ENCODE measurements at places on chromosomes 3 and 15.

DNA sequence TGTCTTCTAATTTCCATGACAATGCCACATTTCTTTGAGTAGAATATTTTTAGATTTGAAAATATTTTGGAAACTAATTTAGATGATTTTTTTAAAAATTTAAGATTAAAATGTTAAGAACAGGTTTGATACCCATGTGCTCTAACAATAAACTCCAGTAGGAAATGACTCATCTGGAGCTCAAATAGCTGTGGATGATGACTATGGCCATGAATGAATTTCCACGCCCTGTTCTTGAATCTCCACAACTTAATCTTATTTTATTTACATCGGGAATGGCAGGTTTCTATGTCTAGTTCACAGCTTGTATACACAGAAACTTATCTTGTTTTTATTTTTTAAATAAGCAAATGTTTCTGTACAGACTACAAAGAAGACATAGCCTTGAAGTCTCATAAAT, 726.8 kb downstream of the NAALADL2 start:
- no peak for DNase-seq

DNA sequence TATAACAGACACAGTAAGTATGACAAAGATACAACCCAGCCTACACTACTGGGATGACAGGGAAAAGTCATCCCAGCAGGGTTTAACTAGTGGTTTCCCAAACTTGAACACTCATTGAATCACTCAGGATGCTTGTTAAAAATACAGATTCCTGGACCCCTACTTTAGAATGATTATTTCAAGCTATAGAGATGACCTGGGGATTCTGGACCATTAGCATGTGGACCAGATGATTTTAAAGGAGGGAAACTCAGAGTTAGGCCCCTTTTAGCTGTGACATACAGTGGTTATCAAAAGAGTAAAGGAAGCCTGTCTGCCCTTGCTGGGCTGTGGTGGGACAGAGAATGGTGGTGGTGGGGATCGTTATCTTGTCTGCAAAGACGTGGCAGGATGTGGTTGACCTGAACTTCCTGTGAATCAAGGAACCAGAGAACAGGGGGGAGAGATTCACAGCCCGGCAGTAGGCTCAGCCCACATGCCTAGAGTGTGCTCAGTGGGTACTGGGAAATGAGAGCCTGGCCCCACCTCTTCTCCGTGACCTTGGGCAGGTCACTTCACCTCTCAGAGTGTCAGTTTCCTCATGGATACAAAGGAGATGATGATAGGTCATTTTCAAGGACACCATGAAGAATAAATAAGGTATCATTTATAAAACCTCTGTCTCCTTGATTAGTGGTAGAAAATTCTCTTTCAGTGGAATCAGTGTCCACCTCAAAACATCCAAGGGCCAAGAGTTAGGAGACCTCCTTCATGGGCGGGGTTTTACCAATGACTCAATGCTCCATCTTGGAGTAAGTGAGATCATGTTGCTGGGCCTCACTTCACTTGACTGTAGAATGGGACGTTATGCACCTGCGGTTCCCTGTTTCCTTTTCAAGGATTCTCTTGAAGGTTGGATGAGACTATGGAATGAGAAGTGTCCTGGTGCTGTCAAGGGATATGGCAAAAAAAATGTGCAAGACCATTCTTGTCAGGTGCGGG, 306.5 kb downstream of the RPLP1 start:
- peak; percentile 78 for DNase-seq

DNA sequence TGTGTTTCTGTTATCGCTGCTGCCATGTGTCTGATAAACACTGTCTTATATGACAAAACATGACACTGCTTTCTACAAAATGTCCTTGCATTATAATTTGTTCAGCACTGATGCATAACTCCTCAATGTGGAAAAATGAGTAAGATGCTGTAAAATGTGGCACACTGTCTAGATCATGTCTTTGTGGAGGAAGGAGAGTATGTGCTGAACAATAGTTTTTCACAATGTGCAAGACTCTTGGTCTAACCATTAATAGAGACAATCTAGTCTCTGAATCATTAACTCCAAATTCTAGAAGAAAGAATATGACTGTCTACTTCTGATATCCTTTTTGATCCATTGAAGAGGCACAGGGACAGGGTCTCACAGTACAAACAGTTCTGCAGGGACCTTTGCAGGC, 127.9 kb upstream of the RARB start:
- DNase-seq, result no peak

DNA sequence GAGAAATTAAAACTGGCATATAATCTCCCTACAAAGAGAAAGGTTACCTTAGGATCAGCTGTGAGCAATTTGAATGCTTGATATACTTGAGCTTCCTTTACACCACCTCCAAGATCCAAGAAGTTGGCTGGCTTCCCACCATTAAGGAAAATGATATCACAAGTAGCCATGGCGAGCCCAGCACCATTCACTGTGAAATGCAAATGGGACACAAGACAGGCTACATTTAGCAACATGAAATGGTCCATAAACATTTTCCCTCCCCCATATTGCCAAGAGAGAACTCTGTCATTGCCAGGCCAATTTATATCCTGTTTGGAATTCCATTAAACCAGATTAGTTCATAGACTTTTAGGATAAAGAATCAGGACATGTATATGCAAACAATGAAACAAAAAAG, 158.7 kb downstream of the SUCLG2 start:
- no peak for DNase-seq

DNA sequence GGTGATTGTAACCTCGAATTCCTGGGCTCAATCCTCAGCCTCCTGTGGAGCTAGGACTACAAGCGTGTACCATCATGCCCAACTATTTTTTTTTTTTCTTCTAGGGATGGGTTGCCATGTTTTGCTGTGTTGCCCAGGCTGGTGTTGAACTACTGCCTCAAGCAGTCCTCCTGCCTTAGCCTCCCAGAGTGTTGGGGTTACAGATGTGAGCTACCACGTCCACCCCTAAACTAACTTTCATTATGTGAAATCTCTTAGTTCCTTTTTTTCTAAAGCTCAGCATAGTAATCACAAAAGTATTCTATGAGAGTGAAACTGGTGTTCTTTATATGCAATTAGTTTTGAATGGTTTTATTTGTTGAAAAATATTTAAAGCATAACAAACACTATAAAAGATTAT, 92.1 kb downstream of the XRN1 start:
- DNase-seq, result no peak

DNA sequence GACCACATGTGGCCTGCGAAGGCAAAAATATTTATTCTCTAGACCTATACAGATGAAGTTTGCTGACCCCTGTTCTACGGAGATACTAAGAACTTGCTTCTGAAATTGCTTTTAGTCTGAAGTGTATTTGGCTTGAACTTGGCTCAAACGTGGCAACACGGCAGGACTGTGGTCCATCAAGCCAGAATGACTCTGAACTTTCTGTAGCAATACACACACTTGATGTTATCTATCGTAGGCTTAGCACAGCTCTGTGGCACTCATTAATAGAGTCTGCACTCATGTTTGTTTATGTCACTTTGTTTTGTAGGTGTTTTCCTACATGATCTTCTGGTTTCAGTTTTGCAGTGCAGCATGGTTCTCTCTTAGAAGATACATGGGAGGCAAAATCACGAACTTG, 298.1 kb downstream of the ADAMTS17 start:
- no peak for DNase-seq

DNA sequence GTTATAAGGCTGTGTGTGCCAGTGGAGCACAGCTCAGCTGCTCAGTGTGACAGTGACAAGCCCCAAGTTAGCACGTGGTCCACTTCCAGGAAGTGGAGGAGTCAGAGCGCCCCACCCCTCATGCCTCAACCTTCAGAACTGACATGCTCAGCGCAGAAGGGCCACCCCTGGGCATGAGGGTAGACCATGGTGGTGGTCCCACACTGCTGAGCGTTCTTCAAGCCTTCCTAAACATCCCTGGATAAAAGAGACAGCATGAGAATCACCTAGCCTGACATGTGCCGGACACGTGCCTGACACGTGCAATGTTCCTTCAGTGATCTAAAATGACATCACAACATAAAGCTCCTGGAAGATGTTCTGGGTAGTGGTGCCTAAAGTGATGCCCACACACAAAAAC, 16.8 kb downstream of the ATP10A start:
- DNase-seq, result peak; percentile 65

- no peak for DNase-seq
These were observed 194.3 kb downstream of the FOXP1 start for GRCh38 chr3:71389191-71389590.

DNA sequence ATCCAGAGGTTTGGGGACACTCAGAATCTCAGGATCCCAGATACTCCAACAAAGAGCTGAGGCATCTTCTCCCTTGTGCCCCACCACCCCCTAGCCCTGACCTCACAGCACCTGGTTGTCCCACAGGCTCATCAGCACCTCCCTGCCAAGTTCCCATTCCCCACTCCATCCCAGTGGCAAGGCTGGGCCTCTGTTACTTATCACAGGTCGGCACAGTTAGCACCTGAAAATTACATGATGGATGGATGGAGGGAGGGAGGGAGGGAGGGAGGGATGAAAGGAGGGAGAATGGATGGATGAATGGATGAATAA, 12.8 kb downstream of the MYL3 start:
- DNase-seq, result no peak

DNA sequence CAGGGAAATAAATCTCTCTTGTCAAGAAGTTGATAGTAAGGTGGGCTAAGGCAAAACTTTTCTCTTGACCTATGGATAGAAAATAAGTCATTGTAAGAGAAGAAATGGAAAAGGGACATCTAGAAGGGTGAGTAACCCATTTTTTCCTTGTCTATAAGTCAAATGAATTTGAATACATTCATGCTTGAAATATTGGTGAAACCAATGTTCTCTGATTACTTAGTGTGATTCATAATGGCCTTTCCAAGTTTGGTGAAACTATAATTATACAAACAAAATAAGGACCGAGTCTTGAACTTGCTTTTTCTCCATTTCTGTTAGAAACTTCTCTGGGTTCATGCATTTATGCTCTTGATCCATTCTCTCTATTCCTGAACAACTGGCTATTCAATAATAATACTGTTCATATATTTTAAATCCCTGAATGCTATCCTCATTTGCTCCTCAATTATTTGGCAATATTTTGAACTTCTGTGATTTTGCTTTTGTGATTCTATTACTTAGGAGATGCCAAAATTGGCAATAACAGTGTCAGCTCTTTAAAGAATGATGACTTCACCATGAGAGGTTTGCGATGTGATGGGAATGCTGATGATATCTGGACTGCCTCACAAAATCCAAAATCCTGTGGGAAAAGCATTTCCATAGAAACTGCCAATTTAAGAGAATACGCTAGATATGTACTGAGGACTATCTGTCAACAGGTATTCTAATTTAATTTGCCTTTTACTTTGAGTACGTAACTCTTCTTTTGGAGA, 12.3 kb downstream of the P2RY12 start:
- DNase-seq, result no peak

DNA sequence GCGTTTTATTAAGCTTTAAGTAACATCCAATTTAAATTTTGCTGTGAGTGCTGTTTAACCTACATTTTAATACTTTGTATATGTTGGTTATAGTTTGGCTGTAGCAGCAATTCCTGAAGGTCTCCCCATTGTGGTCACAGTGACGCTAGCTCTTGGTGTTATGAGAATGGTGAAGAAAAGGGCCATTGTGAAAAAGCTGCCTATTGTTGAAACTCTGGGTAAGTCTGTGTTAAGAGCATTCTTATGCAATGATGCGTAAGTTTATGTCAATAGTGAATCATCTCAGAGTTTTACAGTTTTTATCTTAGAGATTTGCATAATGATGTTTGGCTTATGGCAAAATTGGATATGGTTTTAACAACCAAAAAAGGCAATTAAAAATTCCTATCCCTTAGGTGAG, 62.7 kb downstream of the ASTE1 start:
- no peak for DNase-seq

- DNase-seq, result no peak
These were observed 603 bp downstream of the SCAPER start for GRCh38 chr15:76904461-76905012.

DNA sequence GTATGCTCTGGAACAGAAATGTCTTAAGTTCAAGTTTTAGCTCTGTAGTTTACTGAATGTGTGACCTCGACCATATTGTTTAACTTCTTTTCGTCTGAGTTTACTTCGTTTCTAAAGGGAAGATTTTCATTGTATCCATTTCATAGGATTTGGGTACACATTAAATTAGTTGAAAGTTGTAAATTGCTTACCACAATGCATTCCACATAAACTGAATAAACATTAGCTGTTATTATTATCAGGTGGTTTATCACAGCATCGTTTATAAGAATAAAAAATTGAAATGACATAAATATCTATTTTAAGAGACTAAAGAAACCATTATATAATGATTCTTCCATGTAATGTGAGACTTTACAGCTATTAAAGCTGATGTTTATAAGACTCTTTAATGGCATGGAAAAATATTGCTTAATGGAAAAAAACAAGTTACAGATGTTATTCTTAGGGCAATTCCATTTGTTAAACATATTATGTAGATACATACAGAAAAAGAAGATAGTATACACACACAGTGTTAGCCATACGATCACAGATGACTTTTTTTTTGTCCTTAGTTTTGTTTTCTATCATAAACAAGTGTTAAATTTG, 342.3 kb upstream of the SGO1 start:
- DNase-seq, result no peak

DNA sequence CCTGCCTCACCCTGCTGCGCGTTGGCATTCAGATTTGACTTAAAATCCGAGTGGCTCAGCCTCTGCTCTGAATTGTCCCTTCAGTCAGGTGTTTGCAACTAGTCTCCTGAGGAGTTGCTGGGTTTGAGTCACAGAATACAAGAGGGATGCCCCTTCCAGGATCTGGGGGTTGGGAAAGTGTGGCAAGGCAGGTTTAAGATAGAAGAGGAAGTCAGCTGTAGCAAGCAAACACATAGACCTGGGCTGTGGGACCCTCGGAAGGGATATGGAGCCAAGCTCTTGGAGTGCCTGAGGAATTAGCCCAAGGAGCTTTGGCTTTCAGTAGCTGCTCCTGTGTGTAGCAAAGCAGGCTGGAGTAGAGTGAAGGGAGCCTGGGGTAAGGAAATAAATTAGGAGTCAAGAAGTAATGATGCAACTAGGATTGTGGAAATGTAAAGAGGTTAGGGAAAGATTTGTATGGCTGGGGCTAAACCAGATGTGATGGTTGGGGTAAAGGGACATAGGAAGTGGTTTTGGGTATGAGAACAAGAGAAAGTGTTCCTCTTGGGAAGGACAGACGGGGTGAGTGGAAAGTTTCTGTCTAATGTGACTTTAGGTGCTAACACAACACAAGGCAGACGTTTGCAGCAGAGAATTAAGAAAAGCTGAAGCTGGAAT, 41.2 kb downstream of the RAB7A start:
- DNase-seq, result no peak

- DNase-seq, result no peak
These were observed 119.7 kb downstream of the CD47 start for GRCh38 chr3:107970993-107971580.

DNA sequence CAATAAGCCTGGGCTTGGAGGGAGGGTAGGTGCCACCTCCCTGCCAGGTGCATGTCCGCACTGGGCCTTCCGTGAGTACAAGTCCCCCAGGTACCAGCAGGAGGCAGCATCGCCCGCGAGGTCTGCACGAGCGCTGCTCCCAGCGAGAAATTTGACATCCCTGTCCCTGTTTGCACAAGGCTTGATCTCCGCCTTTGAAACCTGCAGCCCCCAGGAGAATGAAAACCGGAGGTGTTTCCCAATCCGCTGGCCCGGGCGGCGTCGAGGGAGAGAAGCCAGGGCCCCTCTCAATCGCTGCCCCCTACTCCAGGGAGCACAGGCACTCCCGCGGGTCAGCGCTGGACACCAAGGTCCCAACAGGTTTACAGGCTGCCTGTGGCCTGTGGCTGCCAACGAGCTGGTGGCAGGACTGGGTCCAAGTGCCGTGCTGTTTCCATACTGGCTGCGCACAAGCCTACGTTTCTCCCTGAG, 961 bp downstream of the HAPLN3 start:
- peak; percentile 70 for DNase-seq

All from activated CD8-positive, alpha-beta memory T cell treated with anti-CD3 and anti-CD28 coated beads for 4 hours (primary cell).